Kidney capillary endothelial cell (primary cell): ENCODE measurements at places on chromosomes 11 and 22.

GRCh38 chr11:87284306-87284705, 246.6 kb downstream of the TMEM135 start:
- DNase-seq = no peak

GRCh38 chr11:79274636-79275331, 166.0 kb downstream of the TENM4 start:
- DNase-seq = no peak

- DNase-seq = no peak
These were observed 470.3 kb downstream of the TBC1D22A start for GRCh38 chr22:47232753-47233152.

DNA sequence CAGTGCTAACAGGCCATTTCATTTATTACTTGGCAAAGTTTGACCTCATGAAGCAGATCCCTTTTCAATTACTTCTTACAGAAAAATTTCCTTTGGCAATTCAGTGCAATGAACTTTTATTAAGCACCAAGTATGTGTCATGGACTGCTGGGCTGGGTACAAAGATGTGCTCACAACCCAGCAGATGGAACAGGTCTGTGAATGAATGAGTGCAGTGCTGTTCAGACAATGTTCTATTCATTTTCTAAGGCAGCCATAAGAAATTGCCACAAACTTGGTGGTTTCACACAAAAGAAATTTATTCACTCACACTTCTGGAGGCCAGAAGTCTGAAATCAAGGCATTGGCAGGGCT, 428.5 kb downstream of the SOX6 start:
- no peak for DNase-seq

GRCh38 chr11:27397624-27398399, 34.8 kb upstream of the CCDC34 start:
- no peak for DNase-seq

DNA sequence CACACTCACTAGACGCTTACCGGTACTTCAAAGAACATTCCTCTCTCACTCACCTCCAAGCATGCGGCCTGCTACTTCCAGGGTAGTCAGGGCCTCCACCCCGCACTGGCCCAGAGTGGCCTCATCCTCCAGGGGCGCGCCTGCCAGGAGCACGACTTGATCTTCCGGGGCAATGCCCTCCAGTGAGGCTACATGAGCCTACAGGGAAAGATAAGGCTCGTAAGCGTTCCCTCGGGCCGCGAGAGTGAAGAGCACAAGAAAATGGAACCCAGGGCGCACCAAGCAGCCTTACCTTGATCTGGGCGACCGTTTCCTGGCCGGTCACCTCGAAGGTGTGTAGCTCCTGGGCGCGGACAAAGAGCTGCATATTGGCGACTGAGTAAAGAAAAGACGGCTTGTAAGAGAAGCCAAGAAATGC, 478 bp downstream of the FAU start:
- DNase-seq = no peak

DNA sequence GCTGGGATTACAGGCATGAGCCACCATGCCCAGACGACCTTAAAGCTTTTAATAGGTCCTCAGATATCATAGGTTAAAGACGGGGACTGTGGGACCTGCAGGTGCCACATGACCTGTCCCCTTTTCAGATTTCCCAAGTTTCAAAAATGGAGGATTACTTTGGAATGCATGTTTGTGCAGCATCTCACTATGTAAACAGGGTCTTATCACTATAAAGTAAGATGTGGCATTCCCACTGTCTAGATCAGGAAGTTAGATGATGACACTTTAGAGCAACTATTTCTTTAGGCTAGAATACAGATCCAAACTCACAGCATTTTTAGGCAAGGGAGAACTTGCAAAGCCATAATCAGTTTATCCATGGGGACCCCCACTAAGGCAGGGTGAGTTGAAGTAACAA, 92.8 kb downstream of the USP35 start:
- DNase-seq = no peak

DNA sequence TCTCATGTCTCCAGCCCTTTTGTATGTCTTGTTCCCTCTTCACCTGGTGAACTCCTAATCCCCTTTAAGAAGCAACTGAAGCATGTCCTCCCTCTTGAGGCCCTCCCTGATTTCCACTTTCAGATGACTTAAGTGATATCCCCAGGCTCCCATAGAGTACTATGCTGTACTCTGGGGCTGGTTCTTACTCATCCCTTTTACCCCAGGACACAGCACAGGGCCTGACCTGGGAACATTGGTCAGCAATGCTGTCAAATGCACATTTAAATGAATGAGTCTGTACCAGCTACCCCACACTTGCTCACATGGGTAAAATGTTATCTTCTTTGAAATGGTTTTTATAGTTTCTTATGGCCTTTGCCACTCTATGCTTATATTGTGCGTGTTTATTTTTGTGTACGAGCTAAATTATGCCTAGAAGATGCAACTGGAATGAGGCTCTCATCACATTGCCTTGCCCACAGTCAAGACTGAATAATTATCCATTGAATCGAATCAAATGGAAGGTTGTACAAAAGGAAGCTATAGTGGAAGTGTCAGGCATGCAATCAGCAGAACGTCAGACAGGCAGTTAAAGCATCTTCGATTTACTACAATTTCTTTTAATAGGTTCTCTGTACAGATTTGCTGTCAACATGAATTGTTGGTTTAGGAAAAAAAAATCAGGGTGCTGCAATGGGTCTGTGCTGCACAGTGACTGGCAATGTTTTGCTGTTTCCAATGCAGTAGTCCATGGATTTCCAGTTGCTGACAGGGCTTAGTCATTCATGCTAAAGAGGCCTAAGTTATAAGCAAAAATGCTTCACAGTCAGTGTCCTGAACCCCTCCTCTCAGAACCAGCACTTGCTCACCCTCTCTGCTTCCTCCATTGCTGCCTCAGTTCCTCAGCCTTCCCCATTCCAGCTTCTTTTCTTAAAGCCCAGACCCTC, 79.5 kb downstream of the PARVA start:
- DNase-seq = no peak

DNA sequence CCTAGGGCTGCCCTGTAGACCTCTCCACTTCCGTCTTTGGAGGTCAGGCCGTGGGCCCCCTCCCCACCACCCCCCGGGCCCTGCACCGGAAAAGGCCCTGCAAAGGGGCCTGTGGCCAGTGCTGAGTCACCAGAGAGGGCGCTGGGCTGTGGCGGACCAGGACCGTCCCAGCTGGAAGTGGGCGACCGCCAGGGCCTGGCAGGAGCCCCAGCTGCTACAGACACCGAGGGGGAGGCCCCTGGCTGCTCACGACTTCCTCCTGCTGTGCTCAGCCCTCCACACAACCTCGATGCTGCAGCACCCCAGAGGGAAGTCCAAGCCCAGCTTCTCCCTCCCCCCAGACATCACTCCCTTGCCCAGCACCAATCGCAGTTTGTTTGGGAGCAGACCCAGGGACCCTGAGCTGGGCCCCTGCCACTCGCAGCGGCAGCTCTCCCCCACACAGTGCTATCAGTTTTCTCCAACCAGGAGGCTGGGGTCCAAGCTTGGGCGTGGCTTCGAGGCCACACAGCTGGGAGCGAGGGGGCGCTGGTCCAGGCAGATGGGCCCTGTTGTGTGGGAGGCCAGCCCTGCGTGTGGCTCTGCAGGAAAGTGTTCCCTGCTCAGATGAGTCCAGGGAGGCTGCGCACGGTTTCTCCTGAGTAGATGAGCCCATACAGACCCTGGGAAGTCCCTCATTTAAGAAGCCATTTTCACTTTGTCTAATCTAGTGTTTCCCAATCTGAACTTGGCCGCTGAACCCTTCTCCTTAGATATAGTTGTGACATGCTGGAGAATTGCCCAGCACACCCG, 5.6 kb upstream of the SH3BP1 start:
- DNase-seq = peak; percentile 80

- no peak for DNase-seq
These were observed 362.1 kb downstream of the DDX10 start for GRCh38 chr11:109026891-109027489.

DNA sequence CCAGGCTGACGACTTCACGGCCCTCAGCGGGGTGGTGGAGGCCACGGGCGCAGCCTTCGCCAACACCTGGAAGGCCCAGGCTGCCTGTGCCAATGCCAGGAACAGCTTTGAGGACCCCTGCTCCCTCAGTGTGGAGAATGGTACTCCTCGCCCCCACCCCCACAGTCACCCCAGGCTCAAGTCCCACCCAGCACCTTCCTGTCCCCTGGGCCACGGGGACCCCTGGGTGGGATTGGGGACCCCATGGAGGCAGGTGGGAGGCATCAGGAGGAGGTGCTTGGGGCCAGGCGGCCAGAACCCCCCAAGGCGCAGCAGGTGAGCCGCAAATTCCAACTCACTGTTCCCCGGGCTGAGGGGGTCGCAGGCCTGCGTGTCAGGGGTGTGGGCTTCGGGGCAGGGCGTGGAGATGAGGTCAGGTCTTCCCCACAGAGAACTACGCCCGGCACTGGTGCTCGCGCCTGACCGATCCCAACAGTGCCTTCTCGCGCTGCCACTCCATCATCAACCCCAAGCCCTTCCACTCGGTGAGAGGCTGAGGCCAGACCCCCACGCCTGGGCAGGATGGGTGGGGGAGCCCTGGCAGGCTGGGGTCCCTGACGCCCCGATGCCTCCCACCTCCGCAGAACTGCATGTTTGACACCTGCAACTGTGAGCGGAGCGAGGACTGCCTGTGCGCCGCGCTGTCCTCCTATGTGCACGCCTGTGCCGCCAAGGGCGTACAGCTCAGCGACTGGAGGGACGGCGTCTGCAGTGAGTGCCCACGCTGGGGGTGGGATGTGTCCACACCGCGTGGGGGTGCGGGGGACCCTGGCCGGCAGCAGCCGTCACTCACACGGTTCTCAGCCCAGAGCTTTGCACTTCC, 9.4 kb downstream of the MUC5B start:
- DNase-seq = no peak

- no peak for DNase-seq
These were observed 551 bp downstream of the DBX1 start for GRCh38 chr11:20159466-20160381.
